ENCODE measurements at places on chromosomes 16 and 17.

DNA sequence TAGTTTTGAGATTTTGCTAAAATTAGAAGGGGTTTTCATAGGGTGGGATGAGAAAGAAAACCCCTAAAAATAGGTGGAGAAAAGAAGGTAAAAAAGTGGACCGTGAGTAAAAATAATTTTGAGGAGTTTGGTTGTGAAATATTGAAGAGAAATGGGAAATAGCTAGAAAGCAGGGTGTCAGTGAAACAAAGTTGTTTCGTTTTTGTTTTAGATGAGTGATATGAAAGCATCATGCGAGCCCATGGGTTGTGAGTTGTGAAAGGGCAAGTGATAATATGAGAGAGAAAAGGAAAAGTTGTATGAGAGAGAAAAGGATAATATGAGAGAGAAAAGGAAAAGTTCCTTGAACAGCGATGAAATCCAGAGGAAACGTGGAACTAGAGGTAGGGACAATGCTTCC lies 7.3 kb upstream of the SMIM36 start:
- no peak for DNase-seq

- peak; percentile 70 for DNase-seq
Measured at GRCh38 chr17:4903051-4903818, at the start of gene CHRNE. CHRNE (minus strand) TSS chr17:4903098; CDS start chr17:4903063, 35 bp downstream.

DNA sequence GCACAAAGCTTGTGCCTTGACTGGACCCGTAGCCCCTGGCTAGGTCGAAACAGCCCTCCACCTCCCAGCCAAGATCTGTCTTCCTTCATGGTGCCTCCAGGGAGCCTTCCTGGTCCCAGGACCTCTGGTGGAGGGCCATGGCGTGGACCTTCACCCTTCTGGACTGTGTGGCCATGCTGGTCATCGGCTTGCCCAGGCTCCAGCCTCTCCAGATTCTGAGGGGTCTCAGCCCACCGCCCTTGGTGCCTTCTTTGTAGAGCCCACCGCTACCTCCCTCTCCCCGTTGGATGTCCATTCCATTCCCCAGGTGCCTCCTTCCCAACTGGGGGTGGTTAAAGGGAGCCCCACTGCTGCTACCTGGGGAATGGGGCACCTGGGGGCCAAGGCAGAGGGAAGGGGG lies 3.5 kb downstream of the CTRL start:
- no peak for DNase-seq

GRCh38 chr16:4488499-4488967 lies 12.3 kb downstream of the HMOX2 start:
- DNase-seq, result no peak

- no peak for DNase-seq
Measured at GRCh38 chr17:79022507-79022991, 1.4 kb upstream of the C1QTNF1 start.

DNA sequence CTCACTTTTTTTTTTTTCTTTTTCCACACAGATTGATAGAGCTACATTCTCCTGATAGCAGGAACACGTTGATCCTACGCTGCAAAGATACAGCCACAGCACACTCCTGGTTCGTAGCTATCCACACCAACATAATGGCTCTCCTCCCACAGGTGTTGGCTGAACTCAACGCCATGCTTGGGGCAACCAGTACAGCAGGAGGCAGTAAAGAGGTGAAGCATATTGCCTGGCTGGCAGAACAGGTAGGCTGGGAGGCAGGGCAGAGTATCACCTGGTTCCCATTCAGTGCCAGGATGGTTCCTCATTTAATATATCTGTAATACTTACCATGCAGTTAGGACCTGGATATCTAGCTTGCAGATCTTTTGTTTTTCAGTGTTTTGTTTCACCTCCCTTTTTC lies 51.1 kb upstream of the VPS4A start:
- no peak for DNase-seq

Measured in stimulated activated CD4-positive, alpha-beta T cell treated with anti-CD3 and anti-CD28 coated beads, Interleukin-2, amount 100 ng/mL, for 4 hours (primary cell).